ENCODE measurements at places on chromosomes 11 and 22.

DNA sequence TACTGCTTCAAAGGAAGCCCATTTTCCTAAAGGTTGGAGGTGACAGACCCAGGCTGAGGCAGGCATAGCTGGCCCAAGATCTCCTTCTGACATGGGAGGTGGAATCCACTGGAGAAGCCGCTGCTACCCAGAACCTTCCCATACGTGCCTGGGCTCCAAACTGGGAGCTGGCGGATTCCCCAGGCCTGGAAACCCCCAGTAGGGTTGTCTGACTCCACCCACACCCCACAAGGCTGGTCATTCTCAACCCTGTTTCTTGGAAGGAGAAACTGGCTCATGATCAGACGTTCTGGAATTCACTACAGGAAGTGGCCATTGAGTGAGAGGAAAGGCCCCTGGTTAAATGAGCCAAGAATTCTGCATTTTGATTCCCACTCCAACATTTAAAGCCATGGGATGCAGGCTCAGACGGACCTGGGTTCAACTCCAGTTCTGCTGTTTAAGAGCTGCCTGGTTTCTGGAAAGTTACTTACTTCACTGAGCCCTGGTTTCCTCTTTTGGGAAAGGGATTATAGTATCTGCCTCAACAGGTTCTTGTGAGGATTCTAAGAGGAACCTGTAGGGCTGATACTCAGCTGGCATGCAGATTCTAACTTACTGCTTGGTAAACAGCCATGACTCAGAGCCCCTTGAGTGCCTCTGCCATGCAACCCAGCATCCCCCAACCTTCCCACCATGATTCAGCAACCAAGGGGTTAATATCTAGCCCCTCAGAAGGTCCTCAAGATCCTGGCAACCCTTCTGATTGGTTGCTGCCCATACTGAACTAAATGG lies 19.4 kb upstream of the TSKU start:
- DNase-seq: no peak

GRCh38 chr11:111463276-111463675 lies 48.9 kb downstream of the BTG4 start:
- no peak for DNase-seq

GRCh38 chr11:19442554-19442910 lies 201.8 kb upstream of the E2F8 start:
- DNase-seq: no peak

GRCh38 chr11:108032800-108033199 lies 24.1 kb downstream of the CUL5 start:
- no peak for DNase-seq

DNA sequence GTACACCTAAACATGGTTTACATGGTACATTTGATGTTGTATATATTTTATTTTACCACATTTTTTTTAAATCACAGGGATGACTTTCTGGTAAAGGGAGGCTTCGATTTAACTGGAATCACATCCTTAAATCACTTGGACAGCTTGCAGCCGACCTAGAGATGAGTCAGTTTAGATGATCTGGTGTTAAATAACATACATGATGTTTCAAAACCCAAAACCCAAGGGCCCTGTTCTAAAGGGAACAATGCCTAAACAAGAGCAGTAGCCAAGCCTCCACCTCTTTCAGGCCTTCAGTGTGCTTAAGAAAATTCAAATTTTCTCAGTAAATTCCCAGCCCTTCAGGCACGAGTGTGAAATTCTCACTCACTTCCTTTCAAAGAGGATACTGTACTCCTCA lies 108.8 kb downstream of the WT1 start:
- no peak for DNase-seq

DNA sequence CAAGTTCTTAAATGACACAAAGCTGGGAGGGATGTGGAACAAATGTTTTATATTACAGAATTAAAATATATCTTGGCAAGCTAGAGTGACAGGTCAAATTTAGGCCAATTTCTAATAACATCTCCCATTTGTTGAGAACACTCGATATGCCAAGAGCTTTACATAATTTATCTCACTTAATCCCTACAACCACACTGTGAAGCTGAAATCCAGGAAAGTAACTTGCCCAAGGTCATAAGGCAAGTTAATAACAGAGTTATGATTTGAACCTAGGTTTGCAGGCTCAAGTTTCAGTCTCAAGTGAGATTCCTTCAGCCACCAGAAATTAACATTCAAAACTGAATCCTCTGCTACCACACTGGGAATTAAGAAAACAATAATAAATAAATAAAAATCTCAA lies 38.3 kb downstream of the RAB30 start:
- DNase-seq: no peak

All from GOT3 (cell line).